ENCODE measurements at places on chromosomes 12 and 14. TPM values are rescaled to one million over a fixed set of nuclear protein-coding genes. Genes with fewer than 3 reads are reported as not detected.

The PZP gene
- not detected for total RNA-seq

The FAM181A gene
- not detected for total RNA-seq

The SYCP3 gene
- total RNA-seq, result not detected

The KRR1 gene
- total RNA-seq, result 68.4 TPM

The SLCO1B1 gene
- total RNA-seq, result not detected

The DCN gene
- not detected for total RNA-seq

The LPAR5 gene
- 4.3 TPM for total RNA-seq

The MUCL1 gene
- total RNA-seq, result not detected

The RFLNA gene
- total RNA-seq, result not detected

The PPP1R36 gene
- total RNA-seq, result 0.26 TPM

Data from PC-3 (cell line).